Vagina (tissue), 2 donors: ENCODE measurements at places on chromosomes 11 and 22.

DNA sequence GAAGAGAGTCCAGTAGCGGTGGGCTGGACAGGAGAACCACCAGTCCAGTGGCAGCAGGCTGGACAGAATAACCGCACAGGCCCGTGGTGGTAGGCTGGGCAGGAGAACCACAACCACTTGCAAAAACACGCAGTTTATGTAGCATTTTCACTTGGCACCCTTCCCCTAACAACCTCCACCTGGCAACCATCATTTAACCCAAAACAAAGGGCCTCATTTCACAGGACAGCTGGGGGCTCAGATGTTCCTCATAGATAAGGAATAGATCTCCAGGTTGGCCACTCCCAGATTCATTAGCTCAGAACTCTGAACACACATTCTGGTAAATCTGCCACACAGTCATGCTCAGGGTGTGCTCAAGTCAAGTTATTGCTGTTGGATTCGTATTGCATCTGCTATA is 41.2 kb downstream of the SYTL2 start:
- no peak overlapping the region for H3K4me3 ChIP-seq
- H3K4me1 ChIP-seq: no peaks in the 10 kb centered on the region
- no peaks in the 10 kb centered on the region for H3K27me3 ChIP-seq
- H3K27ac ChIP-seq: no peak overlapping the region
- no peaks in the 10 kb centered on the region for H3K36me3 ChIP-seq

- no peak overlapping the region for H3K4me3 ChIP-seq
- H3K27ac ChIP-seq: no peak overlapping the region
- no peak for DNase-seq
- H3K36me3 ChIP-seq: no peaks in the 10 kb centered on the region
- no peaks in the 10 kb centered on the region for H3K27me3 ChIP-seq
- H3K4me1 ChIP-seq: no peaks in the 10 kb centered on the region
These were observed 716.5 kb downstream of the NELL1 start for GRCh38 chr11:21385669-21386440.

DNA sequence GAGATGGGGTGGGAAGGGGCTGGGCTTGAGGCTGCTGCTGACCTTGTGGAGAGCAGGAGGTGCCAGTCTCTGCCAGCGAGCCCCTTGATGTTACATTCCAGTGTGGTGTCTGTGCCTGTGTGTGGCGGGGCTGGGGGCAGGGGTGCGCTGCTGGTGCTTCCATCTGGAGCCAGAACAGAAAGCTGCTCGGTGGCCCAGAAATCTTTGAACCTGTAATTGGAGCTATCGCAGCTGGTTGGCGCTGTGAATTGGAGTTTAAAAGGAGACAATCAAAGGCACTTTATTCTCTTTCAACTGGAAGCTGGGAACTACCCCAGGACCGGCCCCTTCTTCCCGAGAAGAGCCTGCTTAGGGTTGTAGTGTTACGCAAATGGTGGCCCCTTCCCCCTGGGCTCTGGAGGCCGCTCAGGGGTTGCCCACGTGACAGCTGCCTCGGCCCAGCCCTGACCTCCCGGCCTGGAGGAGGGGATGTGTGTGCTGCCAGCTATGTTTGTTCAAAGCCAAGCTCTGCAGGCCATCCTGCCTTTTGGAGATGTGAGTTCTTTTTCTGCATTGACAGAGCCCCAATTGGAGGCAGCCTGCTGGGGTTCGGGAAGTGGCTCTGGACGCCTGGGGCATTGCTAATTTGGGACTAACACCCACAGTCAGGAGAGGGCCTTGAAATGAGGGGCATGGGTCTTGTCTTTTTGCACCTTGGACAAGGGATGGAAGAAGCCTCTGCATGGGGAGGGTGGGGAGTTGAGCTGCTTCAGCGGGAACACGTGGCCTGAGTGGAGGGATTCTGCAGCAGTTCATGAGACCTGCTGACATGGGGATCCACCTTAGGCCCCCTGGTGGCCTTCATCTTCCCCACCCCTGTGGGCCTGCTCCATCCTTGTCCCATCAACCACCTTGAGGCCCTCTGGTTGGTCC is 14.0 kb upstream of the ARSA start:
- no peak overlapping the region for H3K4me3 ChIP-seq
- H3K36me3 ChIP-seq: no peaks in the 10 kb centered on the region
- peaks cover 11% of the 10 kb centered on the region for H3K4me1 ChIP-seq
- DNase-seq: no peak
- H3K27ac ChIP-seq: no peak overlapping the region

DNA sequence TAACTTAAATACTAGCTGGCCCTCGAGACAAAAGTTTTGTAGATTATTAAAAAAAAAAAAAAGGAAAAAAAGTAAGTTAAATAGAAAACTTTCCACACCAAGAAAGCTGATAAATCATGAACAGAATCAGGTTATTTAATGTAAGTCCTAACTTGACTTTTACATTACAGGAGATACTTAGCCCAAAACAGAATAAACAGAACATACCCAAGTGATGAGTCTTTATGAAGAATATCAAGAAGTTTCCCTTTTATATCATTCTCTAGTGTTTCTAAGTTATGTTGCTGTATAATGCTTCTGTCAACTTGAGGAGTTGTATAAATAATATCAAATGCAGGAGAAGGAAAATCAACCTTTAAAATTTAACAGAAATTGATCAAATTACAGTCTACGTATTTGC is 44.5 kb upstream of the RPS13 start:
- peaks cover 20% of the 10 kb centered on the region for H3K36me3 ChIP-seq
- no peak overlapping the region for H3K27ac ChIP-seq
- H3K4me1 ChIP-seq: no peaks in the 10 kb centered on the region
- no peak overlapping the region for H3K4me3 ChIP-seq
- no peak for DNase-seq

GRCh38 chr11:111089759-111090158 is 155.8 kb upstream of the POU2AF2 start:
- DNase-seq: no peak
- H3K27me3 ChIP-seq: no peaks in the 10 kb centered on the region
- no peak overlapping the region for H3K4me3 ChIP-seq
- no peaks in the 10 kb centered on the region for H3K4me1 ChIP-seq
- H3K36me3 ChIP-seq: no peaks in the 10 kb centered on the region
